NCI-H1105 (cell line): ENCODE measurements at places on chromosomes 1 and 21.

DNA sequence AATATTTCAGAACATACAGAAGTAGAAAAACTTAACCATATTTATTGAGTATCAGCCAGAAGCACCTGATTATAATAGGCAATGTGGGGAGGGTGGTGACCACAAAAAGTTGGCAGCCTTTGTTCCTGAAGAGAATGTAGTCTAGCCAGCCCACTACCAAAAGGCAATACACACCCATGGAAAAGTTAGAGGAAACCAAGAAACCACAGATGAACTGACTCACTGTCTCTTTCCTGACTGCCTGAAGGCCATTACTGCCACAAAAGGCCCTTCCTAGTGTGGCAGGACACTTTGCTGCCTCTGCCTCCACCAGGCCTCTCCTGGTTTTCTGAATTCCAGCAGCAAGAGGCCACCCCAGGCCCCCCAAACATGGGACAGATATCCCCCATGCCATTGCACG, 14.6 kb upstream of the PROX1 start:
- DNase-seq = no peak

GRCh38 chr1:243921111-243921510, 71.1 kb upstream of the AKT3 start:
- DNase-seq = no peak

- no peak for DNase-seq
These were observed 189.3 kb upstream of the EDN2 start for GRCh38 chr1:41673806-41674205.

DNA sequence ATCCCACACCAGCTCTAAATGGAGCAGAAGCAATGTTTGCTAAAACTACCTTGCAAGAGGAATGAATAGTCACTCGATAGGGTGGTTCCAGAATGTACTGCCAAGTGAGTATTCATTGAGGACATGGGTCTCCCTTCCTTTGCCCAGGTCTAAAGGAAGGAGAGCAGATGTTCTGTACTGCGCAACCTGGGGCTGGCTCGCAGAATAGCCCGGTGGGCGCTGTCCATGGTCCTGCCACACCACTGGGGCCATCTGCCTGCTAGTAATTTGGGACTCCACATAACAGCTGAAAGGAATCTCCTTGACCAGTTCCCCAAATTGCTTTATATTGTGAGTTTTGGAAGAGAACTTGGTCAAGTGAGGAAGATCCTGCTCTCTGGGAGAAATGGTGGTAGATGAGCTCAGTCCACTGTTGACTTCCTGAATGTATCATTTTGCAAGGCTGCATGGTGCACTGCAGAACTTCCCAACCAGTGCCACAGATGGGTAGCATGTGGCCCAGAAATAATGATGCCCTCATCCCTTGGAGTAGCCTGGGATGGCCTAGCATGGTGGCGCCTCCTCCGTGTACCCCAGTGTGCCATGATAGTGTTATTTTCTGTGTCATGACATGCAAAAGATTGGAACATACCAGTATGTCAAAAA, 5.7 kb downstream of the SLC6A17 start:
- DNase-seq = no peak

DNA sequence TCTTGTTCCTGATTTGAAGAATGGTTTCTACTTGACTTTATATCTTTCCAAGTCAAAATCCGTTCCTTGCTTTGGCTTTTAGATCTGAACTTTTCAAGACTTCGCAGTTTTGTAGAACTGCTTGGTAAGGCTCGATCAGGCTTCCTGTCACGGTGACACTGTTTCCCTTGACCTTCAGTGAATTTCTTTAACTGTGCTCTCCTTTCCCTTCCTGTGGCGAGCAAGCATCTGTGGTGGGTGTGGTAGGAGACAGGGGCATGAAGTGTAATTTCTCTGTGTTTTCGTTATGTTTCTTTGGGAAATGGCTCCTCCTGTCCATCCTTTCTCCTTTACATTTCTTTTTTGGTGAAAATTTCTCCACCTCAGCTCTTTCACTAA, 10.4 kb downstream of the STYXL2 start:
- DNase-seq = no peak

GRCh38 chr1:238991765-238992495, 394.4 kb upstream of the CHRM3 start:
- DNase-seq = no peak

- DNase-seq = no peak
These were observed 404.8 kb downstream of the PCP4 start for GRCh38 chr21:40272037-40272436.

GRCh38 chr1:55490547-55490946, 275.4 kb upstream of the USP24 start:
- no peak for DNase-seq

DNA sequence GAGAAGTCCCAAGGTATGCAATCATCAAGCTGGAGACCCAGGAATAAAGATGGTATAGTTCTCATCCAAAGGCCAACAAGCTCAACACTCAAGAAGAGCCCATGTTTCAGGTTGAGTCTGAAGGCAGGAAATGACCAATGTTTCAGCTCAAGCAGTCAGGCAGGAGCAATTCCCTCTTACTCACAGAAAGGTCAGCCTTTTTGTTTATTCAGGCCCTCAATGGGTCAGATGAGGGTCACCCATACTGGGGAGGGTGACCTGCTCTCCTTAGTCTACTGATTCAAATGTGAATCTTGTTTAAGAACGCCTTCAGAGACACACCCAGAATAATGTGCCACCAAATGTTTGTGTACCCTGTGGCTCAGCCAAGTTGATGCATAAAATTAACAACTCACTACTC, 262.4 kb downstream of the USP25 start:
- no peak for DNase-seq
